CD4-positive, alpha-beta memory T cell (primary cell): ENCODE measurements at places on chromosomes 5 and 9.

DNA sequence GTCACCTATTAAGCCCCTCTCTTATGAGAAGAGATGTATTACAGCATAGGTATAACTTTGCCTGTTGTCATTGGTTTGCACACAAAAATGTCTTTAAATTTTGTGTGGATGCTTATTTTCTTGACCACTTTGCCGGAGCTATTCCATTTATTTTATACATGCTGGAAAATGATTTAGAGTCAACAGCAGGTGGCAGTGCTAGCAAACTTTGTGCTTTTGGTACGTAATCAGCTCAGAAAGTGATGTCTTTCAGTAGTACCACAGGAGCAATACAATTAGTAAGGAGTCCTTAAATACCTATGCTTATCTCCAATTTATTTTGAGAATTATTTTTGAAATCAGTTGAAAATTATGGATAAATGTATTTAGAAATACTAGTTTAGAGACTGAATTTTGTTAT, 19.8 kb upstream of the NUDT12 start:
- no peak for DNase-seq

DNA sequence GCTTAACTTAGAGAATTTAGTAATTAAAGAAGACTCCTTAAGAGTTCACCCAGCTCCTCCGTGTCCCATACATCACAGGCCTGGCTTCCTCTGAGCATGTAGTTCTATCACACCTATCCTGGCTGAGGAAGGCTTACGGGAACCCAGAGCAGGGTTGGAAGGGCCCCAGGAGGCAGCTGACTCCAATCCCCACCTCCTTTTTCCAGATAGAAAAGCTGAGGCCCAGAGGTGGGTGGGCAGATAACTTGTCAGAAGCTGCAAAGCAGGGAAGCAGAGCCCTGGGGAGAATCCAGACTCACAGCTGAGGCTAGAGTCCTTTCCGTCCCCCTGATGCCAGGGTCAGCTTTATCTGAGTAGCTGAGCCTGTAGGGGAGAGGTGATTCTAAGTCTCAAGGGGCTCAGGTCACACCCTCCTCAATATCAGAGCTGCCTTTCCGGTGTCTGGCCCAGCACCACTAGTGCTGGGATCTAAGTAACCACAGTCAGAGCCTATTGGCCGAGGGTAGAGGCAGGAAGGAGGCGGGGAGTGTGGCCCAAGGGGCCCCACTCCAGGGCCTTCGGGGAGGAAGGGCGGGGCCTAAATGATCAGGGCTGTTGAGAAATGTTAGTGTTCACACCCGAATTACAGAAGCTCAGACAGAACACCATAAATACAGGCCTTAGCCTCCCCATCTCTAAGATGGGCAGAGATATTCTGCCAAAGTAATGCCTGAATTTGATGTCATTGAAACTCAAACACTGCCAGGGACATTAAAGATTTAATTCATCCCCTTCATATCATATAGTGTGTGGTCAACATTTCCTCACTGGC, 9.9 kb downstream of the CCDC69 start:
- peak; percentile 84 for DNase-seq

DNA sequence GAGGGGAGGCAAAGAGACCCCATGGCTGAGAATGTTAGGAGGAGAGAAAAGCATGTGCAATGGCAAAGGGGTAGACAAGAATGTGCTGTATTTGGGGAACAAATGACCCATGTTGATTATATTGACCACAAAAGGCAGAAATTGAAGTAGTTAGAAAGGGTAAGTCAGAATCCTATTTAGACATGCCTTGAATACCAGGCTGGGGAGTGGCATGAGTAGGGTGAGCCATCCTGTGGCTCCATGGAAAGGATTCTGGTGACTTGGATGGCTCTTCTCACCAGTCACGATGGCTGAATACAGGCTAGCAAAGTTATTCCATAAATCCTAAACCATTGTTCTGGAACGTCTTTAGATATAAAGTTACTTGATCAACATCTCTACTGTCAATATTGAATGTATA, 73.4 kb upstream of the MEF2C start:
- DNase-seq = no peak

GRCh38 chr5:36491856-36492255, 114.5 kb upstream of the SLC1A3 start:
- no peak for DNase-seq

- no peak for DNase-seq
These were observed 86.7 kb upstream of the FER start for GRCh38 chr5:108661024-108661423.

DNA sequence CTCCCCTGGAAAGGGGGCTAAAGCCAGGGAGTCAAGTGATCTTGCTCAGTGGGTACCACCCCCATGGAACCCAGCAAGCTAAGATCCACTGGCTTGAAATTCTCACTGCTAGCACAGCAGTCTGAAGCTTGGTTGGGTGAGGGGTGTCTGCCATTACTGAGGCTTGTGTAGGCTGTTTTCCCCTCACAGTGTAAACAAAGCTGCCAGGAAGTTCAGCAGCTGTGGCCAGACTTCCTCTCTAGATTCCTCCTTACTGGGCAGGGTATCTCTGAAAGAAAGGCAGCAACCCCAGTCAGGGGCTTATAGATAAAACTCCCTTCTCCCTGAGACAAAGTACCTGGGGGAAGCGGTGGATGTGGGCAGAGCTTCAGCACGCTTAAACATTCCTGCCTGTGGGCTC, 17.1 kb upstream of the EPB41L4A start:
- no peak for DNase-seq

DNA sequence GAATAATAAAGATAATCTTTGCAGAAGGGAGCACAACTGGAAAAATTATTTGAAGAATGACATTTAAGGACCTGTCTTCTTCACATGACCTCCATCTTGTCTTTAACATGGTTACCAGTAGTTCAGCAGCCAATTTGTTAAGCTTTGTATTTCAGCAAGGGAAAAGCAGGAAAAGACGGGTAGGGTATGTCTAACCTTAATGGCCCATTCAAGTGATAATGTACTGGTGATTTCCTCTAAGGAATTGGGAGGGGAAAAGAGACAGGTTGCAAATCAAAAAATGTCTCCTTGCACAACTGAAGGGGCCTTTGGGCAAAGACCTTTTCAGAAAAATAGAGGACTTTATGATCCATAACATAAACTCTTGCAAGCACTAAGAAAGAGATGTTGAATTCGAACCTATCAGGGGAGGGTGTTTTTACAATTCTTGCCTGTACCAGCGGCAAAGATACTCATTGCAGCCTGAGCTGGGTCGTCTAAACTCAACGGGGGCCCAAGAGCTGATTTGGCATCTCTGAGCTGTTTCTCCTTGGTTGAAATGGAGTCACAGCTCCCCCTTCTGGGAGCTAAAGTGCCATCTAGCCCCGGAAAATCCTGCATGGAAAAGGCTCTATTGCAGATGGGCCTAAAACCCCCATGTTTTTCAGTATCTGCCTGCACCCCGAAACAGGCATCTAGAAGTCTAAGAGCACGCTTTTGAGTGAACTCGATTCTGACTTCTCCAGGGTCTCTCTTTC, 3.8 kb downstream of the BRINP1 start:
- no peak for DNase-seq

GRCh38 chr9:136395020-136395340, 5.0 kb downstream of the SNAPC4 start:
- no peak for DNase-seq

- DNase-seq = no peak
These were observed 4.7 kb upstream of the ZNF131 start for GRCh38 chr5:43115968-43116367.

- DNase-seq = peak; percentile 34
These were observed 29.6 kb downstream of the LHX2 start for GRCh38 chr9:124040935-124041816.
